ENCODE measurements at places on chromosomes 4 and X.

DNA sequence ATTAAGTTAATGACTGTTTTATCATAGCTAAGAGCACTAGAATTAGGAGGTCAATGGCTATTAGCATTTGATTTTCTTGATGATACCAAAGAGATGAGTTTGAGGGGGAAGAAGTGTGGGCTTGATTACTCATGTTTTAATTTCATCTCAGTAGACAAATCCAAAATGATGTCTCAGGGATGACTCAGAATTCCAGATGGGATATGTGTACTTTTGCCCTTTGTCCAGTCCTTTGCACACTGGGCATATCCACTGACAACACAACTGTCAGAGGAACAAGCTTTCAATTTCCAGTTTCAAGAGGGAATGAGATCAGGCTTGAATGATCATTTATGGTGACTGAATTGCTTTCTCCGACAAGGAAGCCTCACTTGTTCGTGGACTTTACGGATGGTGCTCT lies 325.3 kb upstream of the FTHL17 start:
- no peak for DNase-seq

DNA sequence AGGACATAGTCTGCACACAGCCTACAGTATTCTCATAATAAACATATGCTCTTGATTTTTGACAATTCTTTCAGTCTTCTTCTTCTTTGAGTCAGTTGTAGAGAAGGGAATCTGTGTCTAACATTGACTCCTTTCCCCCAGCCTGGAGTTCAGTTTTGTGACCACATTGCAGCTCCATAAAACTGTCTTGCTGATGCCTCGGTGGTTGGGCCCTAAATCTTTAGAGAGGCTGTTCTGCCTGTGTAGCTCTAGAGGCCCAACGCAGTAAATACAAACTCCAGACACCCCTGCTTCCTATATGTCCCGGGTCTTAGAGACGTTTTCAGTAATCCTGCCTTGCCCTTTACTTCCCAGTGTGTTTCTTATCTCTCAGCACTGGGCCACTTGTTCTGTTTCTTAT lies 639.5 kb upstream of the AADAT start:
- no peak for DNase-seq

DNA sequence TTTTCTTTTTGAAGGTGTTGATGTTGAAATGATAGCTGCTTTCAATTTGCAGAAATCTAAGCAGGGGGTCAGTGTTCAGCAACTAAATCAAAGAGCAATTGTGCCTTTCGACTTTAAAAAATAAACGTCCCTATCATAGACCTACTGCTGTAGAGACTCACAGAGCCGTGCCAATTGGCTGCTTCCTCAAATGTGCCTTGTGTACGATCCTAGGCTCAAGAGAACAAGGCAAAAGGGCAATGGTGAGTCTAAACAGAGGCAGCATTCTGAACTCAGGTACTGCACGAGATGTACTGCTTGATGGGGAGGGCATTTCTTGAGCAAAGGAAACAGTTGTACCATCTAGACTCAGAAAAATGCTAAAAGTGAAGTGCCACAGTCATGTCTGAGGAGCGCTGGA lies 29.8 kb downstream of the OPHN1 start:
- no peak for DNase-seq

- DNase-seq: no peak
Observed at GRCh38 chr4:145830699-145831098, 107.9 kb downstream of the ZNF827 start.

GRCh38 chr4:37425857-37426256 lies 181.3 kb downstream of the NWD2 start:
- no peak for DNase-seq

DNA sequence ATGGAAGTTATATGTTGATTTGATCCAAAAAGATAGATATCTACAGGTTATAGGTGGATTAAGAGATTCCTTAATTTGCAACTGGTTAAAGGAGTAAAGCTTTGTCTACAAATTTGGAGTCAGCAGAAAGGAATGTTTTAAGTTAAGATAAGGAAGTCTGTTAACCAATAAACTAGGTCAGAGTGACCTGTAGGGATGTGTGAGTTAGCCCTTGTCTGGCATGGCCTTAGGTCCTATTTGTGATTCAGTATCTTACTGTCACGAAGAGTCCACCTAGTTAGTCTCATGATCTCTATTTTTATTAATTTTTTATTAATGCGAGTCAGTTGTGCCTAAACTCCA lies 230.8 kb downstream of the INPP4B start:
- no peak for DNase-seq

- DNase-seq: no peak
Observed at GRCh38 chr4:145881576-145881975, 57.0 kb downstream of the ZNF827 start.

GRCh38 chrX:110003167-110004156 lies 548 bp downstream of the TMEM164 start:
- no peak for DNase-seq

GRCh38 chrX:71214604-71215337 lies 8.3 kb upstream of the GJB1 start:
- DNase-seq: no peak

- DNase-seq: no peak
Observed at GRCh38 chr4:15400981-15401671, 26.7 kb upstream of the C1QTNF7 start.

- DNase-seq: no peak
Observed at GRCh38 chr4:2694691-2695090, 61.4 kb downstream of the TNIP2 start.
